ENCODE measurements at places on chromosomes 2 and 18.

DNA sequence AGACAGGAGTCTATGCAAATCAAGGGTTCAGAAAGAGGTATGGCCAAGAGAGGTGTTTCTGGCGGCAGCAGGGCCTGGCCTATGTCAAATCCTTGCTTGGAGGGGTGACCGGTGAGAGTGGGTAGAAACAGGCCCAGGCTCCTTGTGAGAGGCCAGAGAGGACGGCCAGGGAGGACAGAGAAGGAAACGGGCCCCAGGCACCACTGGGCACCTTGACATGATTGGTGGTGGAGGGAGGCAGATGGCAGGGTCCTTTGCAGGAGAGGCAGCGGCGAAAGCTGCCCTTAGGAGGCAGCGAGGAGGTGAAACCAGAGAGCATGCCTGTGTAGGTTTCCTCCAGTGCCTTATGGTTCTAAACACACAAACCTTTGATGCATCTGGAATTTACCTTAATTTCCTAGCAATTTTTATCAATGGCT, 6.2 kb downstream of the RAMP1 start:
- DNase-seq, result no peak

DNA sequence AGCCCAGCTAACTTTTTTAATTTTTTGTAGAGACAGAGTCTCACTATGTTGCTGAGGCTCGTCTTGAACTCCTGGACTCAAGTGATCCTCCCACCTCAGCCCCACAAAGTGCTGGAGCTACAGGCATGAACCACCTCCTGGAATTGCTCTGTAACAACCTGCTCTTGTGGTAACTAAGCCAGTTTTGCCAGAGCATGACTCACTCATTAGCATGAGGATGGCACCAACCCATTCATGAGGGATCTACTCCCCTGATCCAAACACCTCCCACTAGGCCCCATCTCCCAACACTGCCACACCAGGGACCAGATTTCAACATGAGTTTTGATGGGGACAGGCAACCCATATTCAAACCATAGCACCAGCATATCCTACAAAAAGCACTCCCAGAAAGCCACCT, 348.9 kb upstream of the RAB12 start:
- no peak for DNase-seq

DNA sequence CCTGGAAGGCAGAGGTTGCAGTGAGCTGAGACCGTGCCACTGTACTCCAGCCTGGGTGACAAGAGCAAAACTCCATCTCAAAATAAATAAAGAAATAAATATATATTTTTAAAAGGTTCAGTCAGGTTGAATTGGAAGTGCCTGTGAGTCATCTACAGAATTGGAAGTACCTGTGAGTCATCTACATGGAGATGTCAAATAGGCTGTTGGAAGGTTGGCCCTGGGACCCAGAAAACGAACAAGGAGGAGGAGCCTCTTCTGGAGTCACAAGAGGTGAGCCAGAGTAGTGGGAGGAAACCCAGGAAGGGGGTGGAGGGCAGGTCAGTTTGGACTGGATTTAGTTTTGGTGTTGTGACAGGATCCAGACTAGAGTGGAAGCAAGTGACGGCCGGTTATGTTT, 15.2 kb upstream of the SCYGR1 start:
- no peak for DNase-seq

DNA sequence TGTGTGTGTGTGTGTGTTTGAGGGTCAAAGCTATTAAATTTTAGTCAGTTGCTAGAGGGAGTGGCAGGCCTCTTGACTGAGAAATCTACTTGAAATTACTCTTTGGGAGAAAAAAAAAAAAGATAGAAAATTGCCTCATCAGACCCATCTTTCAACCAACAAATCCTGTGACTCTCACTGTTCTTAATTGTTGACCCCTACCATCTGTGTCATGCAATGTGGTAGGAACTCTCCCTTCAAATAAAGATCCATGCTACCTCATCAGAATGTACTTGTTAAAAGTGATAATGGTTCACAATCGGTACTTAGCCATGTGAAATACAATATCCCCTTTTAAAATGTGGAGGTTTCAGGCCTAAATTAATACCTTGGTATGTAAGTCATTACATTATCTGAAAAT, 670.8 kb upstream of the FANCL start:
- DNase-seq, result no peak

GRCh38 chr2:58428096-58429013, 187.2 kb upstream of the FANCL start:
- no peak for DNase-seq

DNA sequence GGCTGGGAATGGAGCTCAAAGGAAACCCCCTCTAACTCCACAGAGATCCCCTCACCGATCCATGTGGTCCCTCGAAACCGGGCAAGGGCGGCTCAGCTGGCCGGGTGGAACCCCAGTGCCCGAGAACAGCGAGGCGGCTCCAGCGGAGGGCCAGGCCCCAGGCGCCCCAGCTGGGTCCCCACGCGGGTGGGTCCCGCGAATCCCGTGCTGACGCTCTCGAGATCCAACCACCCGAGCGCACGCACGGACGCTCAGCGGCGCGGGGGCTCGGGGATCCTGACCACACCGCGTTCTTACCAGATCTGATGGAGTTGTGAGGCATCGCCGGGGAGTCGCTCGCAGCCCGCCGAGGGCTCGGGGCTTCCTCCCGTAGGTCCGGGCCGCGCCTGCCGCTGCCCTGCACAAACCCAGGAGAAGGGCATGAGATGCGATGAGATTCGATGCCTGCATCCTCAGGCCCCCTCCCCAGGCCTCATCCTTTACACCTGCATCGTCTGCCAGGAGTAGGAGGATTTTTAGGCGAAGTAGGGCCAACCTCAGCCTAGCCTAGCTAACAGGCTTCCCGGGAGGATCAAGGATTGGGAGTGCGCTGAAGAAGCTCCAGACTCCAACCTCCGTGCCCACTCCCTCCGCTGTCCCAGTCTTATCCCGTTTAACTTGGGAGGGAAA, 514 bp downstream of the PAX8 start:
- no peak for DNase-seq
